Naive B cell (primary cell): ENCODE measurements at places on chromosomes 2 and 18. TPM values are rescaled to one million over a fixed set of nuclear protein-coding genes. Genes with fewer than 3 reads are reported as not detected.

GRCh38 chr2:183035298-183035953 is 2.8 kb downstream of the NCKAP1 start:
- no peak overlapping the region for H3K4me3 ChIP-seq
- no peak overlapping the region for H3K27ac ChIP-seq
- H3K36me3 ChIP-seq, result peaks cover 13% of the 10 kb centered on the region

- H3K27me3 ChIP-seq, result no peaks in the 10 kb centered on the region
- no peak overlapping the region for H3K27ac ChIP-seq
- H3K4me1 ChIP-seq, result no peaks in the 10 kb centered on the region
- H3K36me3 ChIP-seq, result peaks cover 10% of the 10 kb centered on the region
- no peak overlapping the region for H3K4me3 ChIP-seq
- DNase-seq, result no peak
Observed at GRCh38 chr2:127953128-127953718, 67.5 kb upstream of the AMMECR1L start.

GRCh38 chr18:55439056-55439455 is 148.9 kb downstream of the TCF4 start:
- peak overlapping the region; percentile 34 for H3K4me3 ChIP-seq
- H3K27me3 ChIP-seq, result no peaks in the 10 kb centered on the region
- DNase-seq, result no peak
- H3K27ac ChIP-seq, result peak overlapping the region; percentile 94

DNA sequence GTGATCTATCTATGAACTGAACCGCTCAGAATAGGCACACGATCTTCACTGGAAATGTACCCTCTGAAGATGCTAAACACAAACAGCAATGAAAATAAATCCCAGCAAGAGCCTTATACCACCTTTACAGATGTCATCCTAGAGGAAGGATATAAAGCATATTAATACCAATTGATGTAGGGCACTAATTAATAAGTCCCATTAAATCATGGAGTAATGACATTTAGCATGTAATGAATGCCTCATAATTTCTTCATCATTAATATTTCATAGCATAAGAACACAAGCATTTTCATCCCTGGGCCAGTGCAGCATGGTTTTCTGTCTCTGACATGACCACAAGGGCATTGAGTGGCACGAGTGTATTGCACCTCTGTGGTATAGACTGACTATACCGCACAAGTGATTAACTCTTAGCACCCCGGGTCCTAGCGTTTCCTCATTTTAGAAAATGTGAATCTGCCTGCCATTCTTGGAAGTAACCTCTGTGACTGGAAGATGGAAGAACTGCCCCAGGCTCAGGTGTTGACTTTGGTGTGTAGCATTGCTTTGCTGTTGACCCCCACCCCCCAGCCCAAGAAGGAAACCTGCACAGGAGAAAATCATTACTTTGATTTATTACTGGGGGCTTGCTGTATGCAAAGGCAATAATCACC is 1.4 kb upstream of the TMEM178A start:
- H3K4me1 ChIP-seq, result peaks cover 19% of the 10 kb centered on the region
- no peak for DNase-seq
- H3K27me3 ChIP-seq, result peaks cover 72% of the 10 kb centered on the region
- H3K4me3 ChIP-seq, result peak overlapping the region; percentile 61
- no peak overlapping the region for H3K27ac ChIP-seq

DNA sequence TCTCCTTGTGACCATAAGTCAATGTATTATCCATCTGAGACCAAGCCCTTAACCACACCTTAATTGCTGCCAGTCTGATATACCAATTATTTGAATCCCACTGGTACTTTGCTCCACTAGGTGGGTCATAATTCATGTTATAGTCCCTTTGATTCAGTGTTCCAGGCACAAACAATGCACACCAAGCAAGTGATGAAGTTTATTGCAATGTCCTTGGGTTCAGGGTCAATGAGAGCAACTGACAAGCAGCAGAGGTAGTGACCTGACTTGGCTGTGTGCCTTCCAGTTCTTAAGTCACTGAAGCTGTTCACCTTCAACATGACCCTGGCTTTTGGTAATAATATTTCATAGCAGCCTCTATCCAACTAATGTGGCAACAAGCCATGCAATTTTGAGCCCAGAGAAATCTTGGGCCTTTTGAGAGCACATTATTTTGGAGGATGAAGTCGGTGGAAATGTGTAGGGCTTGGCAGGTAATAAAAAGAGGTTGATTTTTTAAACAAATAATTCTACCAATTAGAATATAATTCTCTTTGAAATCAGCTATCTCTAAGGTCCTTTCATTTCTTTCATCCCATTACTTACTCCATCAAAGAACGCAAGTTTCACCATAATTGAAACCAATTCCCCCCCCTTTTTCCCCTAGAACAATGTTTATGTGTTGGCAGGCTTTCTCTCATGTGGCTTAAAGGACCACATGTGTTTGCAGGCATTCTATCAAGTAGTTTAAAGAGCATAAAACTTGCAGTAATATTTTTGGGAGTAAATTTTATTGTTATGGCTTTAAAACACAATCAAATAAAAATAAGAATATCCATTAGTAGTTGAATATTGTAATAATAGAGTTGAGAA is 3.1 kb upstream of the CPO start:
- no peaks in the 10 kb centered on the region for H3K27me3 ChIP-seq
- H3K36me3 ChIP-seq, result no peaks in the 10 kb centered on the region
- peaks cover 10% of the 10 kb centered on the region for H3K4me1 ChIP-seq
- H3K27ac ChIP-seq, result no peak overlapping the region

GRCh38 chr2:166568409-166568808 is 74.4 kb upstream of the SCN7A start:
- H3K36me3 ChIP-seq, result no peaks in the 10 kb centered on the region
- no peak overlapping the region for H3K4me3 ChIP-seq
- no peaks in the 10 kb centered on the region for H3K27me3 ChIP-seq
- H3K4me1 ChIP-seq, result no peaks in the 10 kb centered on the region
- DNase-seq, result no peak

GRCh38 chr2:159996792-159997546 is 65.4 kb downstream of the PLA2R1 start:
- H3K4me3 ChIP-seq, result no peak overlapping the region
- H3K36me3 ChIP-seq, result no peaks in the 10 kb centered on the region
- H3K27ac ChIP-seq, result no peak overlapping the region
- peaks cover 5% of the 10 kb centered on the region for H3K27me3 ChIP-seq
- DNase-seq, result no peak

- no peak overlapping the region for H3K27ac ChIP-seq
- H3K4me3 ChIP-seq, result no peak overlapping the region
- H3K4me1 ChIP-seq, result no peaks in the 10 kb centered on the region
- no peaks in the 10 kb centered on the region for H3K36me3 ChIP-seq
- H3K27me3 ChIP-seq, result peaks cover 27% of the 10 kb centered on the region
Observed at GRCh38 chr18:75504469-75504868, 77.0 kb upstream of the SMIM21 start.

- no peak for DNase-seq
- no peak overlapping the region for H3K27ac ChIP-seq
- no peaks in the 10 kb centered on the region for H3K27me3 ChIP-seq
Observed at GRCh38 chr2:32330136-32330535, 26.7 kb upstream of the BIRC6 start.

GRCh38 chr18:37270038-37270665 is 295.4 kb downstream of the CELF4 start:
- H3K27me3 ChIP-seq, result peaks cover 16% of the 10 kb centered on the region
- H3K4me3 ChIP-seq, result no peak overlapping the region
- no peak overlapping the region for H3K27ac ChIP-seq

GRCh38 chr18:39455285-39455684 is 1889.7 kb upstream of the CELF4 start:
- no peaks in the 10 kb centered on the region for H3K4me1 ChIP-seq
- no peaks in the 10 kb centered on the region for H3K36me3 ChIP-seq
- DNase-seq, result no peak
- no peaks in the 10 kb centered on the region for H3K27me3 ChIP-seq
- H3K4me3 ChIP-seq, result no peak overlapping the region

GRCh38 chr2:215743066-215743465 is 270.3 kb downstream of the MREG start:
- H3K27me3 ChIP-seq, result peaks cover 25% of the 10 kb centered on the region
- H3K4me1 ChIP-seq, result no peaks in the 10 kb centered on the region
- H3K4me3 ChIP-seq, result no peak overlapping the region
- no peak overlapping the region for H3K27ac ChIP-seq
- no peak for DNase-seq
- H3K36me3 ChIP-seq, result no peaks in the 10 kb centered on the region

GRCh38 chr2:69798290-69798908 is 31.1 kb upstream of the GMCL1 start:
- peak overlapping the region; percentile 80 for H3K27ac ChIP-seq
- H3K4me3 ChIP-seq, result peak overlapping the region; percentile 80
- no peaks in the 10 kb centered on the region for H3K27me3 ChIP-seq
- peaks cover 71% of the 10 kb centered on the region for H3K4me1 ChIP-seq
- H3K36me3 ChIP-seq, result no peaks in the 10 kb centered on the region
- DNase-seq, result no peak

DNA sequence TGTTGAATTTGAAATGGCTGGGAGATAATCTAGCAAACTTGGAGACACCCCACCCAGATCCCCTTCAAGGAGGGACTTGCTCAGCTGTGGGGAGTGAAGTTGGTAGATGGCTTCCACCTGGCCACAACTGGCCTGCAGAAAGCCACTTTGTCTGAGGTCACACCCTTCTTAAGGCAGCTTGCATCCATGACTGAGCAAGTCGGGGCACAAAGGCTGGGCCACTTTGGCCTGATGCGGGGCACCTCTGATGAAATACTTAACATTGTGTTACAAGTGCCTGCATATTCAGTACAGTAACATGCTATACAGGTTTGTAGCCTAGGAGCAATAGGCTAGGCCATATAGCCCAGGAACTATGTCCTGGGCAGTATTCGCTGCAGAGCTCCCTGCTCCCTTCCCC is 13.4 kb upstream of the RPL37A start:
- peaks cover 18% of the 10 kb centered on the region for H3K36me3 ChIP-seq
- peaks cover 9% of the 10 kb centered on the region for H3K4me1 ChIP-seq
- no peak for DNase-seq
- no peak overlapping the region for H3K27ac ChIP-seq

DNA sequence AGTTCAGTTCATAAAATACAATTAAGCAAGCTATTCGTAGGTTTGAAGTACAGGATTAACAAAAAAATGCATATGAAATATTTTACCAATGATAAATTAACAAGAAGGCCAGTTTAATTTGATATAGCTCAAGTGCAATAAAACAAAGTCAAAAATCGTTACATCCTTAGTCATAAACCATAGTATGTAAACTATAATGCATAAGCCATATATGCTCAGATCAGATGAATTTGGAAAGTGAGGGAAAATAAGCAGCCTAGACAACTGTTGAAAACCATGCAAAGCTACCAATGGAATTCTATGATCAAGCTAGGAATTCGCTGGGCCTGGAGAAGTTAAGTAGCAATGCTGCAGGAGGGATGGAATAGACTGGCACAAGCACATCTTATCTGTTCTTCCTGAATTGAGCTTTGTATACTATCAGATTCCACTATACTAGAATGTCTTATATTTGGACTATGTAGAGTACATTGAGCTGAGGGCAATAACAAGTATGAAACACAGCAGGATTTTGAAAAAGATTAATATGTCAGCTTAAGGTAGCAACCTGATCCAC is 682.0 kb downstream of the IRS1 start:
- no peak overlapping the region for H3K4me3 ChIP-seq
- H3K36me3 ChIP-seq, result no peaks in the 10 kb centered on the region
- H3K4me1 ChIP-seq, result no peaks in the 10 kb centered on the region
- H3K27me3 ChIP-seq, result no peaks in the 10 kb centered on the region

- no peak for DNase-seq
- H3K27ac ChIP-seq, result no peak overlapping the region
- H3K4me3 ChIP-seq, result no peak overlapping the region
- H3K4me1 ChIP-seq, result no peaks in the 10 kb centered on the region
Observed at GRCh38 chr2:219111375-219112061, 49.1 kb downstream of the NHEJ1 start.

DNA sequence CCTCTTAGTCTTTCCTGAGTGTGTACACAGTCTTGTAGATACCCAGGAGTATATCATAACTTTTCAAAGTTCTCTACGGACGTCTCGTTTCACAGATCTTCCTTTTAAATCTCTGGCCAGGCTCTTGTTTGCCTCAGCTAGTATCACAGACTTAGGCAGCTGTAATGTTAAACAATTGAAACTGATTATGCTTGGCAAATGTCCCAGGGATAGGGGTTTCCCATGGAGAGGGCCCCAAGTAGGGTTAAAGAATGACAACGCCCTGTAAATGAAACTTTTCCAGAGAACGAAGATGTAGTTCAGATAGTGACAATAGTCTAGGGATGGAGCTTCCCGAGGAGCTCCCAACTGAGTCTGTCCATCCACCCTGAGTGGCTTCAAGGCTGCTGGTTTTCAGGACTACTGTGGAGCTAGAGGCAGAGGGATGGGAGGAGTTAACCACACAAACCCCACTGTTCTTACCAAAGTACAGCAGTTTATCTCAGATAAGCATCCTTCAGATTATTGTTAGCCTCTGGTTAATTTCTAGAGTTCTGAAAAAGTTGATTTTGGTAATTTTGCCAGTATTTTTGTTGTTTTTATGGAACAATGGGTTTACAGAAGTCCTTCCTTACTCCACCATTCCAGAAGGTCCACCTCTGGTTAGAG is 9.1 kb downstream of the NEURL3 start:
- H3K4me1 ChIP-seq, result peaks cover 2% of the 10 kb centered on the region
- DNase-seq, result no peak
- no peaks in the 10 kb centered on the region for H3K36me3 ChIP-seq

DNA sequence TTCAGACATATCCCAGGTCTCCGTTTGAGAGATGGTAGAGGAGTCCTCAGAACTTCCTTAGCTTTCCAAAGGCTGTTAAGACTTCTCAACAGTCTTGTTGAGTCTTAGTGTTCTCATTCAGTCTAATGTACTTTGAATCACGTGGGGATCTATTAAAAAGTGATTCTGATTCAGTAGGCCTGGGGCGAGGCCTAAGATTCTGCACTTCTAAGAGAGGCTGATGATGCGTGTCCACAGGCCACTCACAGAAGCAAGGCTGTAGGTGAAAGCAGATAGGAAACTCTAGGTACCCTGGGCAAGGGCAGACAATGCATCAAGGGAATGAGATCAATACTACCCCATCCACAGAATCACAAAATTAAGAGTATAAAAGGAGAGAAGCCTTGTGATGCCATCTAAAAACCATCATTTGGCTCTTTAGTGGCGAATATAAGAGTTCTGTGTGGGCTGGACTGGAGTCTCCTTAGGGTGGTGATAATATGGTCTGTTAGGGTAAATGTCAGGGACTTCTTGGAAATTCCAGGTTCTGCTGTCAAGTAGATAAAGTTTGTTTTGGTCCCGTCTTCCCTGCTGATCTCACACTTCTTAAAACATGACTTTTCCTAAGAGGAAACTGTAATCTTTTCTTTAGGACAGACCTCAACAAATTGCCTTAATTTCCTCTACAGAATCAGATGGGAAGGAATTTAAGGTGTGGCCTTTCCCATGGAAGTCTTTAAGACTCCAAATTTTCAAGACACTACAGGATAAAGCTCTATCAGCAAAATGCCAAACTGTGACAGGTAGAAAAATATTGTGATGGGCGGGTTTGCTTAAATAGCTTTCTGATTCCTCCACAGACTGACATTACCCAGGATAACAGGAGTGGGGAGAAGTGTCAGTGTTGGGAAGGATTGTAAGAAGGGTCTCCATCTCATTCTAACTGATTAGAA is 45.7 kb upstream of the NEMP2 start:
- no peaks in the 10 kb centered on the region for H3K36me3 ChIP-seq
- no peaks in the 10 kb centered on the region for H3K27me3 ChIP-seq
- no peak overlapping the region for H3K4me3 ChIP-seq
- H3K27ac ChIP-seq, result no peak overlapping the region
- H3K4me1 ChIP-seq, result peaks cover 10% of the 10 kb centered on the region

MLPH gene
- polyA plus RNA-seq, result not detected

IL1A gene
- not detected for polyA plus RNA-seq

FAP gene
- polyA plus RNA-seq, result not detected

CPSF3 gene
- polyA plus RNA-seq, result 34.9 TPM

GATA6 gene
- not detected for polyA plus RNA-seq

ARL4C gene
- polyA plus RNA-seq, result 26.2 TPM

PIEZO2 gene
- polyA plus RNA-seq, result not detected

FMNL2 gene
- polyA plus RNA-seq, result 1.4 TPM

TET3 gene
- polyA plus RNA-seq, result 0.36 TPM

STRADB gene
- polyA plus RNA-seq, result 200 TPM

CSRNP3 gene
- not detected for polyA plus RNA-seq

MERTK gene
- polyA plus RNA-seq, result not detected

EGR4 gene
- polyA plus RNA-seq, result not detected
